ENCODE measurements at places on chromosomes 12 and 14.

DNA sequence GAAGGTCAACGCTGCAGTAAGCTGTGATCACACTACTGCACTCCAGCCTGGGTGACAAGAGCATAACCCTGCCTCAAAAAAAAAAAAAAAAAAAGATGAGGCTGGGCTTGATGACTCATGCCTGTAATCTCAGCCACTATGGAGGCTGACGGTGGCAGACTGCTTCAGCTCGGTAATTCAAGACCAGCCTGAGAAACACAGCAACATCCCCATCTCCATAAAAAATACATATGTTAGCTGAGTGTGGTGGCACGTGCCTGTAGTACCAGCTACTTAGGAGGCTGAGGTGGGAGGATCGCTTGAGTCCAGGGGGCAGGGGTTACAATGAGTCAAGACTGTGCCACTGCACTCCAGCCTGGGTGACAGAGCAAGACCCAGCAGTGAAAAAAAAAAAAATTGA lies 50.4 kb downstream of the GXYLT1 start:
- DNase-seq, result no peak

DNA sequence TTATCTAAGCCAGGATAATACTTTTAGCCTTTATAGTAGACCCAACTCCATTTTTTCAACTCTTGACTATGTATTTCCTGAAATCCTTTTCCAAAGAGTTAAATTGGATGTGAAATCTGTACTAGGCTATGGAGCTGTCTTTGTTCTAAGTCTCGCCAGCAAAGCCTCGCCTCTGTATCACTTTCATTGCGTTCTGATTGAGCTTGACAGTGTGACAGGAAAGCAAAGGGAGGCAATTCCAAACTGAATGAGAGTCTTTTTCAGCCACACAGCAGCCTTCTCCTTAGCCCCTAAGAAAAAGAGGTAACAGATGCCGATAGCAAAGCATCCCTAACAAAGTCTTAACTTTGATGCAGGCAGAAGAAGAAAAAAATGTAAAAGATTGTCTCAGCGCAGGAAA lies 154.6 kb upstream of the OTX2 start:
- DNase-seq, result no peak

GRCh38 chr12:124940143-124940392 lies 25.6 kb upstream of the UBC start:
- DNase-seq, result no peak

- DNase-seq, result no peak
Measured at GRCh38 chr12:85423947-85424346, 143.9 kb downstream of the ALX1 start.

- no peak for DNase-seq
Measured at GRCh38 chr14:32620724-32621123, 291.6 kb downstream of the AKAP6 start.

DNA sequence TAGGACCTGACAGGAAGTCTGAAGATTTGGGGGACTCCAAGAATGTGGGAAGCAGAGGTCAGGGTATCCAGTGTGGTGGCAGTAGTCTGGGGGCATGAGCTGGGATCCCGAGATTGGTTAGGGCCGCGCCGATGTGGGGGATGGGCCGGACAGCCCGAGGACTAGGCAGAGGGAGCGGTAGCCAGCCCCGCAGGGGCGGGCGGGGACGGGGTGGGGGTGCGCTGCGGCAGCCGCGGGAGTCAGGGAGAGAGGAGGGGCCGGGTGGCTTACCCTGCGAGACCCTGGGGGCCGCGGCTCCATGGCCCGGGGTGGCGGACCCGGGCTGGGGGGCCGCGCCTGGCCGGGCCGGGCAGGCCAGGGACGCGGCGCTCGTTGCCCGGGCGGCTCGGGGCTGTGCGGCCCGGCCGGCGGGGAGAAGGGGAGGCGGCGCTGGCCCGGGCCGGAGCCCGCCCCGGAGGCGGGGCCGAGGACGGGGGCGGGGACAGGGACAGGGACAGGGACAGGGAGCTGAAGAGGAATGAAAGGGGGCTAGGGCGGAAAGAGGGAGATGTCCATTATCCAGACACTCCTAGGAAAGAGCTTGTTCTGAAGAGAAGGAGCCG lies 5.6 kb downstream of the ZNF385A start:
- peak; percentile 80 for DNase-seq

GRCh38 chr12:56029166-56029519 lies 8.3 kb downstream of the IKZF4 start:
- no peak for DNase-seq

DNA sequence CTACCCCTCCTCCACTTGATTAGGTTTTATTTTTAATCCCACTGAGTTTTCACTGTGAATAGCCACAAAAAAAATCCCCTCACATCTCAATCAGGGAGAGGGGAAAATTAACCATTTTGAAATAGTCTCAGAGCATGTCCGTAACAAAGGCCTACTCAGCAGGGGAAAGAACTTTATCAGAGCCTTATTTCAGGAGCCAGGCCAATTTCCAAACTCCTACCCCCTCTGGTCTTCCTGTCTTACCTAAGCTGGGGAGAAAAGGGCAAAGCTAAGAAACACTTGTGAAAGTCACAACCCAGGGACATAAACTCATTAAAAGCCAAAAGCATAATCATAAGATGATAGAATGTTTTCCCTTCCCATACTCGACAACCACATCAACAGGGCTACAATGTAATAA lies 260.3 kb upstream of the DIO3 start:
- DNase-seq, result peak; percentile 27

GRCh38 chr12:52578469-52578868 lies 4.8 kb upstream of the KRT74 start:
- no peak for DNase-seq

DNA sequence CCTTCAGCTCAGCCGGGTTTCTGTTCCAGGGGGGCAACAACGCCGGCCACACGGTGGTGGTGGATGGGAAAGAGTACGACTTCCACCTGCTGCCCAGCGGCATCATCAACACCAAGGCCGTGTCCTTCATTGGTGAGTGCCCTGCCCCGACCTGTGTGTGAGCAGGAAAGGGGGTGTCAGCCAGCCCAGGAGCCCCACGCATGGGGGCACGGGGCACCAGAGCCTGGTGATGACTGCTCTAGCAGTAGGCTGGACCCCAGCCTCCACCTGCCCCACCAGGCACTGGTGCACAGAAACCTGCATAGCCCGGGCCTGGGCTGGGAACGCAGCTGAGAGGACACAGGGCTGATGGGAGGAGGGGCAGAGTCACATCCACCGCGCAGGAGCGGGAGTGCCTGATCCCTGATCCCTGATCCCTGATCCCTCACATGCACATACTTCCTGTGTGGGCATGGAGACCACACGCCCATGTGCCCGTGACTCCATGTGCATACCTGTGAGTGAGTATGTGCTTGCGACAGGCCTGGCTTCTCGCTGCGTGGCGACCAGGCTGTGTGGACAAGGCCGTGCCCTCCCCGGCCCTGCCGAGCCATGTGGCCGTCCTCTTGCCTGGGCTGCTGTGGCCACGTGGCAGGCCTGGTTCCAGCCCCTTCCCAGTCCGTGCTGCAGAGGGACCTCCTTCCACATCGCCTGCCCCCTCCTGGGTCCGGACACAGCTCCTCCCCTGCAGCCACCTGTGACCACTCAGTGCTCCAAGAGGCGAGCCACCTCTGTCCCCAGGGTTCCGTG lies 11.2 kb downstream of the ADSS1 start:
- DNase-seq, result no peak

- DNase-seq, result no peak
Measured at GRCh38 chr12:132335179-132335756, 5.9 kb upstream of the GALNT9 start.
